Spinal cord (tissue), 10 donors: ENCODE measurements at places on chromosomes 2 and 18. TPM values are rescaled to one million over a fixed set of nuclear protein-coding genes. Genes with fewer than 3 reads are reported as not detected.

- DNase-seq: no peak
These were observed 87.7 kb downstream of the DGKD start for GRCh38 chr2:233442028-233442310.

The SERPINB13 gene
- not detected for total RNA-seq

The COL4A3 gene
- 2.2 TPM for total RNA-seq

DNA sequence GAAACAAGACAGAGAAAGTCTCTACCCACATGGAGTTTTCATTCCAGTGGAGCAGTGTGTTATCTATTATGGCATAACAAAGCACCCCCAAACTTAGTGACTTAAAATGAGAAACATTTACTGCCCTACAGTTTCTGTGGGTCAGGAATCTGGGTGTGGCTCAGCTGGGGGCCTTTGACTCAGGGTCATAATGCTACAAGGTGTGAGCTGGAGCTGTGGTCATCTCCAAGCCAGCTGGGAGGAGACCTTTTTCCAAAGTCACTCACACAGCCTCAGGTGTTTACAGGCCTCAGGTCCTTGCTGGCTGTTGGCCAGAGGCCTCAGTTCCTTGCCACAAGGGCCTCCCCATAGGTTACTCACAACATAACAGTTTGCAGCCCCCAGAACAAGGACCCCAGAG is 169.2 kb downstream of the ETAA1 start:
- no peak for DNase-seq

DNA sequence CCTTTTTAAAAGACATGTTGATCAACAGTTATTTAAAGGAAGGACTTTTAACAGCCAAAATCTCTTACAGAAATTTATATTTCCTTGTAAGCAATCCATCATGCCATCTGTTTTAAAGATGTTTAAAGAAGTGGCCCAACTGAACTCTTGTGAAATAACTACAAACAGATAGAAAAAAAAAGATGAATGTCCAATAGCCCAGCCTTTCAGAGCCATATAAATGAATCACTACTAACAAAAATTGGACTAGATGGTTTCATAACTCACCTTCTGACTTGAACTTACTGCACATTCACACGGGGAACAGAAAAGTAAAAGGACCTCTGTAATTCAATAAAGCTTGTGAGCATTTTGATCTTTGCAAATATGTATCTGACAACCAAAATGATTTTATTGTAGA is 319.0 kb upstream of the CHAC2 start:
- no peak for DNase-seq

- no peak for DNase-seq
These were observed 75.2 kb upstream of the SMAD7 start for GRCh38 chr18:49025767-49026500.

The CGREF1 gene
- total RNA-seq: 22.7 TPM

DNA sequence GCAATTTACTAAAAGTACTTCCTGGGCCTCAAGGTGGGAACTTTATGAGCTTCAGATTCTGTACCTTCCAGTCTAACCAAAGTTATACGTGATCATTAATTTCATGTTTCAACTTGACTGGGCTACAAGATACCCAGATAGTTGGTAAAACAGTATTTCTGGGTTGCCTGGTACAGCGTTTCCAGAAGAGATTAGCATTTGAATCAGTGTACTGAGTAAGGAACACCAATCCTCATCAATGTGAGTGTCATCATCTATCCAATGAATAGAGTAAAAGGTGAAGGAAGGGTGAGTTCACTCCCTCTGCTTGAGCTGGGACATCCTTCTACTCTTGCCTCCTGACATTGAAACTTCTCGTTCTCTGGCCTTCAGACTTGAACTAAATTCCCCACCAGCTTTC is 274.5 kb upstream of the ID2 start:
- DNase-seq: no peak

DNA sequence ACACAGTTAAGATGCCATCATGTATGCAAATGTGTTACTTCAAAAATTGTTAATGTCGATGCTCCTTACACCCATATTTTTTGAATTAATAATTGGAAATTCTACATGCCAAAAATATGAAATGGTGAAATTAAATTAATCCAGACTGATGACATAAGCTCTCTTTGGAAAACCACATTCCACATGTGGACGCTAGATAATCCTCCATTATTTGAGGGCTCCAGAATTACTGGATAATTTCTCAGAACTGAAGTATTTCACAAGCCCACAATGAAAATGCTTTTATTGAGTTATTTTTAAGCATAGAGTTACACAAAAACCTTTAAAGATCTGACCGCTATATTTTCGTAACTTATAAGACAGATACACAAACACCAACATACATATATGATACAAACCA is 47.8 kb downstream of the FARSB start:
- DNase-seq: no peak
